Hepatocyte (in vitro differentiated cells): ENCODE measurements at places on chromosomes 4 and X. TPM values are rescaled to one million over a fixed set of nuclear protein-coding genes. Genes with fewer than 3 reads are reported as not detected.

Gene SHISA3
- total RNA-seq, result 0.17 and 1.5 TPM in 2 replicates

Gene PCYT1B
- 17.1 and 19.8 TPM in 2 replicates for total RNA-seq

Gene MAGEE2
- total RNA-seq, result not detected in 2 replicates

GRCh38 chrX:11437642-11438379 is 144.6 kb downstream of the AMELX start:
- no peaks in the 10 kb centered on the region for H3K27me3 ChIP-seq
- DNase-seq, result peak; percentile 54
- no peak overlapping the region for H3K4me3 ChIP-seq
- no peaks in the 10 kb centered on the region for H3K4me1 ChIP-seq
- no peaks in the 10 kb centered on the region for H3K36me3 ChIP-seq
- H3K27ac ChIP-seq, result peak overlapping the region; percentile 62

DNA sequence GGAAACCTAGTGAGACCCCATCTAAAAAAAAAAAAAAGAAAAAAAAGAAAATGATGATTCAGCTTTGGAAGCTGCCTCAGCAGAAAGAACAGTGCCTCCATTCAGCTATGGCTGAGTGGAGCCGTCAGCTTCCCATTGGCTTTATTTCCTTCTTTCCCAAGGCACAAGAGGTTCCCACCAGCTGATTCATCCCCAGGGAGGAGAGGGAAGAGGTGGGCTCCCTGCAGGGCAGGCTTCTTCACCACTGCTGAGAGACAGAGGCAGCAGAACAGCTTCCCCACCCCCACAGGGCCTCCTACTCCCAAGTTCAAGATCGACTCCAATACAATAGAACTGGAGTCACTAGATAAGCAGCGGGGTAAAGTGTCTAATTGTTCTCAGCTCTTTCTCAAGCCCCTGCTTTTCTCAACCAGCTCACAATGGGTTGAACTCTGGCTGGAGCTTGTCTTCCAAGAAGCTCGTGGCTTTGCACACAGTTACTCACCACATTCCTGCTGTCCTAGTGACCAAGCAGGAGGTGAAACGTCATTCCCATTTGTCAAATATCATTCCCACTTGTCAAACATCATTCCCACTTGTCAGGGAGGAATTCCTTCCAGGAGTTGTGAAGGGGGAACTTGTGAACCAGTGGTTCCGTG is 47.8 kb downstream of the FHDC1 start:
- H3K4me3 ChIP-seq, result no peak overlapping the region
- DNase-seq, result no peak
- no peak overlapping the region for H3K27ac ChIP-seq
- H3K4me1 ChIP-seq, result no peaks in the 10 kb centered on the region
- H3K36me3 ChIP-seq, result no peaks in the 10 kb centered on the region

DNA sequence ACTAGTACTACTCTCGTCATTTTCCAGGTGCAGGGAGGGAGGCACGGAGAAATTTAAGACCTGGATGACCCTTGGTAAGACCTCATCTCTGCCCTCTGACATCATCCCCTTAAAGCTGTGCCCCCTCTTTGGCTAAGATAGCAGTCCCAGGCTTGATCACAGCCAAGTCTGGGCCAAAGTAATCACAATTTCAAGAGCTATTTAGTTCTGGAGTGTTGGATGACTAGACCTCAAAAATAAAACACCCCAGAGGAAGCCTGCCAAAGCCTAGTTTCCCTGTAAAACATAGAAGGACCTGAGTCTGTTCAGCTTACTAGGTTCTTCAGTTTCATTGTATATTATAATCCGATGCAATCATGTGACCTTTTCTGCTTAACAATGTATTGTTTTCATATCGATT is 144.6 kb upstream of the ARHGEF9 start:
- H3K27ac ChIP-seq, result no peak overlapping the region
- H3K4me1 ChIP-seq, result no peaks in the 10 kb centered on the region
- no peaks in the 10 kb centered on the region for H3K36me3 ChIP-seq
- no peak overlapping the region for H3K4me3 ChIP-seq
- H3K27me3 ChIP-seq, result no peaks in the 10 kb centered on the region

DNA sequence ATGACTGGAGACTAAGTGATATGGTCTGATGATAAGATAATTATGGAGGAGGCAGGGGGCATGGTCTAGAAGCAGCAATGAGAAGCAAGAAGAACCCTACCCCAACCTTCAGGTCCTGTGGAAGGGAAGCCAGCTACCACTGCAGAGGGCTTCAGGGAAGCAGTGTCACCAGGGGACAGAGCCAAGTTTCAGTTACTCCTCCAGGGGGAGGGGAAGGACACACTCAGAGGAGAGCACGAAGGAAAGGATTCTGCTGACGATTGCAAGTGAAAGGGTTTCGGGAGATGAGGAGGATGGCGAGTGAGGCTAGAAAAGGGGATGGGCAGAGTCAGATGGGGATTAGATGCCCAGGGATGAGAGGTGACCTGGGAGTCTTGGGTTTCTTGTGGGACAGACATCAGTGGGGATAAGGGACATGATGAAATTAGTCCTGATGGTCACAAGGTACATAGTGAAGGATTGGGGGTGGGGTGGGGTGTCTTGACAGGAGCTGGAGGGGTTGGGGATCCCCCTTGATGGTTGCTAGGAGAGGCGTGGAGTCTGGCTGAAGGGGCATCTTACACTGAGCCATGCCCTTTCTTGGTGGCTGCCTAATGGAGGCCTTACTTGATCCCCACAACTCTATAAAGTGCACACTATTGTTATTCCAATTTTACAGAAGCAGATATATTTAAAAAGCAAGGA is 45.4 kb downstream of the TIGD4 start:
- no peaks in the 10 kb centered on the region for H3K4me1 ChIP-seq
- H3K4me3 ChIP-seq, result no peak overlapping the region
- H3K36me3 ChIP-seq, result no peaks in the 10 kb centered on the region
- no peaks in the 10 kb centered on the region for H3K27me3 ChIP-seq

DNA sequence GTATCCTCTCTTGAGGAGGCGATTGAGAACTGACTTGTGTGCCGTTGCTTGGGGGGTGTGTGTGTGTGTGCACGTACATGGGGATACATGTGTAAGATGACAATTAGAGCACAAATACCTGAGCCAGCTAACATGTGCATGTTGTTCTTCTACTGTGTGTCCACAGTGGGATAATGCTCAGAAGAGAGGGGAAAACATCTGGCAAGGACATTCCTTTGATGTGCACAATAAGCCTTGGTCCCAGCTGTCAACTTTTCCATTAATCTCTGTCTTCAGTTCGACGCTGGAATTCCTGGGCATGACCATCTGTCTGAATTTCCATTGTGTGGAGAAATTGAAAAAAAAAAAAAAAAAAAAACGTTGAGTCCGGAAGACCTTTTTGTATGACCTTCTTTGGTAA is 592.0 kb upstream of the GALNTL6 start:
- H3K36me3 ChIP-seq, result no peaks in the 10 kb centered on the region
- no peak overlapping the region for H3K27ac ChIP-seq
- DNase-seq, result no peak
- no peaks in the 10 kb centered on the region for H3K27me3 ChIP-seq

Gene CITED1
- 2.9 TPM in 1 of 2 replicates, not detected in the other for total RNA-seq

DNA sequence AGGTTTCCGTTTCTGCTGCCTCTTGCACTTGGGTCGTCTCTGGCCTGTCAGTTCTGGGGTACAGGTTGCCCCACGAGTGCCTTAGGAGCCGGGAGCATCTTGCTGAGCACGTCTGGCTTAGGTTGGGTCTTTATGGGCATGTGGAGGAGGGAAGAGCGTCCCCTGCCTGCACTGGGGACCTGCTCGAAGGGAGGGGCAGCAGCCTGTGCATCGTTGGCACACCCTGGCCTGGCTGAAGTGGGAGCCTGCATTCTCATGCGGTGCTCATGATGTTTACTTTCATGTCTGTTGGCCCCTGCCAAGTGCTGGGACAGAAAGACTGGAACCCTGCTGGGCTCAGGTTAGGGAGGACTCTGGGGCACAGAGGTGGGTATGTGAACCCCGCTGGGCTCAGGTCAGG is 23.8 kb upstream of the TADA2B start:
- peaks cover 23% of the 10 kb centered on the region for H3K4me1 ChIP-seq
- H3K27ac ChIP-seq, result no peak overlapping the region
- no peaks in the 10 kb centered on the region for H3K36me3 ChIP-seq
